ENCODE measurements at places on chromosomes 2 and 18. TPM values are rescaled to one million over a fixed set of nuclear protein-coding genes. Genes with fewer than 3 reads are reported as not detected.

DNA sequence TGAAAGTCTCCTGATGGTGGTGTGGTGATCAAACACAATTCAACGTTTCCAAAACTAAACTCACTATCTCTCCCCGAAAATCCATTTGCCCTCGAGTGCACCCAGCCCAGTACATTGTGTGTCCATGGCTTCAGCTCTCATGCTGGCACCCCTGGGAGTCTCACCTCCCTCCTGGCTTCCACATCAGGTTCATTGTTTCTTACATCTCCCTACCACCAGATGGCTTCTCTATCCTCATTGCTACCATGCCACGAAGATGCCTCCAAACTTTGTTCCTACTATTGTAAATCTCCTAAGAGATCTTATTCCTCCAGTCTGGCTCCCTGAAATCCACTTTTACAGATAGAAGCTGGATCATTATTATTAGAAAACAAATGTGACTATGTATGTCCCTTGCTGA, 197.0 kb downstream of the MYT1L start:
- no peaks in the 10 kb centered on the region for H3K36me3 ChIP-seq
- H3K27ac ChIP-seq = no peak overlapping the region
- H3K4me1 ChIP-seq = no peaks in the 10 kb centered on the region
- H3K27me3 ChIP-seq = peaks cover 3% of the 10 kb centered on the region
- H3K4me3 ChIP-seq = no peak overlapping the region

GRCh38 chr2:200307724-200308545, 1.4 kb downstream of the SPATS2L start:
- no peaks in the 10 kb centered on the region for H3K27me3 ChIP-seq
- no peaks in the 10 kb centered on the region for H3K36me3 ChIP-seq
- H3K27ac ChIP-seq = peak overlapping the region; percentile 89
- peak overlapping the region; percentile 92 for H3K4me3 ChIP-seq
- H3K4me1 ChIP-seq = no peaks in the 10 kb centered on the region

SF3B6 gene
- 58.3 TPM for total RNA-seq

ZAP70 gene
- 0.52 TPM for total RNA-seq

THOC1 gene
- 7.6 TPM for total RNA-seq

DNA sequence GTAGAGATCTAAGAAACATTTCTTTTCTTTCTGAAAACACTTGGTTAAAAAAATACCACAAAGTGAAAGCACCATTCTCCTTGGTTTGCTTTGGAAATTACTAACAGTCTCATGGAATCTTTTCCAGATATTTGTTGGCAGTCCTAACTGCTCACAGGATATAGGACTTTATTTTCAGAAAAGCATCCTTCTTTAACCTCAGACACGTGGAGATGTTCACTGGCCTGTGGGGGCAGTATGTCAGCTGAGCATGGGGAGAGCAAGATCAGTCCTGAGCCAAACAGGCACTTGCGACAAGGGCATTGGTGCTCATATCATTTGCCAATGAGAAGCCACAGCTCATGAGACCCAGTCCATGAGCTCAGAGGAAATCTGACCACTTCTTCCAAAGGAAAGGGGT, 371.9 kb downstream of the NBAS start:
- no peaks in the 10 kb centered on the region for H3K27me3 ChIP-seq
- no peaks in the 10 kb centered on the region for H3K4me1 ChIP-seq
- DNase-seq = no peak
- H3K27ac ChIP-seq = no peak overlapping the region

DNA sequence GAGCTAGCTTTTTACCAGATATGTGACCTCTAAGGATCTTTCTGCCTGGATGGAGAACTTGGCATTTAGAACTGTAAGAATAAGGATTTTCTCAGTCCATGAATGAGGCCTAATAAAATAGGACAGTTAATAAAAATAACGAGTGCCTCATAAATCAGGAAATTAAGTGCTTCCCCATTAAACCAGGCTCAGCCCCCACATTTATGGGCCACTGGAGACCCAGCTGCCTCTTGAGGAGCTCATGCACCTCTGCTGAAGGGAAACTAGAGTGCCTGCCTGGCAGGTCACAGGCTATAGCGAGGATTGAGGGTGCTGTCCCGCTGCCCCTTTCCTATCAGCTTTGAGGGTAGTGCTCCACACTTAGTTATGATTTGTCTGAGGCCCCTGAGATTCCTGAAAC, 158.0 kb downstream of the ALK start:
- no peak overlapping the region for H3K4me3 ChIP-seq
- H3K27me3 ChIP-seq = no peaks in the 10 kb centered on the region
- H3K36me3 ChIP-seq = no peaks in the 10 kb centered on the region
- no peak for DNase-seq

RGPD4 gene
- total RNA-seq = not detected

PSMA8 gene
- total RNA-seq = not detected

GRCh38 chr2:206031162-206031784, 54.7 kb downstream of the INO80D start:
- H3K4me3 ChIP-seq = no peak overlapping the region
- no peaks in the 10 kb centered on the region for H3K27me3 ChIP-seq
- H3K4me1 ChIP-seq = no peaks in the 10 kb centered on the region
- H3K36me3 ChIP-seq = peaks cover 29% of the 10 kb centered on the region
- H3K27ac ChIP-seq = no peak overlapping the region

CHCHD5 gene
- total RNA-seq = 21.8 TPM

DNA sequence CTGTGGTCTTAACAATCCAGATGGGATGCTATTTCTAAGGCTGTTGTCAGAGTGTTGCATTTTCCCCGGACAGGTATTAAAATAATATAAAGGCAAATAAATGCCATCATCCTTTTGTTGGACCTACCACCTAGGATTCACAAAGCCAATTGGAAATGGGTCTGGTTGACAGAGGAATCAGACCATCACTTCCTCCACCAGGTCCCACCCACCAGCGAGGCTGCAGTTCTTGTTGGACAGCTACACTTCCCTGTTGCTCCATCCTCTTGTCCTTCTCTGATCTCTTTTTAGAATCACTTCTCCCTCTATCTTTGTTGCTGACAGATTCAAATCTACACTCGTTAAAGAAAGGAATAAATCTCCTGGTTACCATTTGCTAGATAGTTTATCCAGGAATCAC, 1.1 kb downstream of the TMEM169 start:
- no peaks in the 10 kb centered on the region for H3K27me3 ChIP-seq
- no peak overlapping the region for H3K27ac ChIP-seq
- no peaks in the 10 kb centered on the region for H3K36me3 ChIP-seq
- no peak overlapping the region for H3K4me3 ChIP-seq
- DNase-seq = peak; percentile 41
- peaks cover 4% of the 10 kb centered on the region for H3K4me1 ChIP-seq

All from heart left ventricle (tissue), 16 donors.